ENCODE measurements at places on chromosomes 13 and 19.

DNA sequence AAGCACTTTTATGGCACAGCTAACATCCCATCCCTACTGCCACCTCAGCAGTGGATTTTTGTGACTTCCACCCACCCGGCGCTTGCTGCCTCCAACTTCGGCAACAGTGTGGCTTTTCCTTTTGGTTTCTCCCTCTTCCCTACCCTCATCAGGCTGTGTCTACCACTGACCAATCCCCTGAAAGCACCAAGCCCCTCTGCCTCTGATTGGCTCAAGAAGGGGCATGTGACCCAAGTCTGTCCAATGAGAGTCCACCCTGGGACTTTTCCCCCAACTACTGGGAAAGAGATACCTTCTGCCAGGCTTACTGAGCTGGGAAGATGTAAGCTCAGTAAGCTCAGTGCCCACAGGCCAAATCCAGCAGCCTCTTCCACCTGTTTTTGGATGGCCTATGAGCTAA, 5.8 kb downstream of the SMIM7 start:
- no peak for DNase-seq

DNA sequence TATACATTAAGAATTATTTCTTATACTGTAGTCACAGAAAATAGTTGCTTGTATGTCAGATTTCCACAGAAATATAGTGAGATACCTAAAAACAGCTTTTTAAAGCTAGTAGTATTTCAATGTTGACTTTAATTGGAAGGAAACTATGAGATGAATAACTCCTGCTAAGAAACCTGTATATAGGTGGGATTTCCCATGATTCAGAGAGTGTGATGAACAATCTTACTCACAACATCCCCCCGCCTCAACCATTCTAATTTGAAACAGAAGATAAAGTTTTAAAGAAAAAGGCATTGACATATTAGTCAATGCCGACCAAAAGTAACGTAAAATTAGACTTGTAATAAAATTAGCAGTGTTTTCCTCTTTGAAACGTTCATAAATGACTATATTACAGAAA, 1.4 kb upstream of the MIR17HG start:
- DNase-seq, result no peak

DNA sequence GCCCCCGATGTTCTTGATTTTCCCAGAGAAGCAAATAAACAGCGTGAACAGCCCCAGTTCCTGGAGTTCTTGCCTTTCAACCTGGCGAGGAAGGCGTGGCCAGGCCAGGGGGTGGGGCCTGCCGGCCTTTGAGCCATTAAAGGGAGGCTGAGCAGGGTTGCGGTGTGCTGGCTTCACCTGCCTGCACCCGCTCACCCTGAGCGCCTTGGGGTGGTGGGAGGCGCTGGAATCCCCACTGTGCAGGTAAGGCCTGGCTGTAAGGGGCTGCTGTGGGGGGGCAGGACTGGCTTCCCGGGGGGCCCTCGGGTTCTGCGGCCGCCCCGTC, 2.7 kb upstream of the MISP start:
- no peak for DNase-seq

GRCh38 chr19:48674216-48674809, 1.5 kb upstream of the NTN5 start:
- DNase-seq, result no peak

GRCh38 chr13:59915252-59915651, 248.5 kb downstream of the DIAPH3 start:
- no peak for DNase-seq

- DNase-seq, result no peak
Measured at GRCh38 chr13:82412749-82413148, 1469.5 kb downstream of the SLITRK1 start.

DNA sequence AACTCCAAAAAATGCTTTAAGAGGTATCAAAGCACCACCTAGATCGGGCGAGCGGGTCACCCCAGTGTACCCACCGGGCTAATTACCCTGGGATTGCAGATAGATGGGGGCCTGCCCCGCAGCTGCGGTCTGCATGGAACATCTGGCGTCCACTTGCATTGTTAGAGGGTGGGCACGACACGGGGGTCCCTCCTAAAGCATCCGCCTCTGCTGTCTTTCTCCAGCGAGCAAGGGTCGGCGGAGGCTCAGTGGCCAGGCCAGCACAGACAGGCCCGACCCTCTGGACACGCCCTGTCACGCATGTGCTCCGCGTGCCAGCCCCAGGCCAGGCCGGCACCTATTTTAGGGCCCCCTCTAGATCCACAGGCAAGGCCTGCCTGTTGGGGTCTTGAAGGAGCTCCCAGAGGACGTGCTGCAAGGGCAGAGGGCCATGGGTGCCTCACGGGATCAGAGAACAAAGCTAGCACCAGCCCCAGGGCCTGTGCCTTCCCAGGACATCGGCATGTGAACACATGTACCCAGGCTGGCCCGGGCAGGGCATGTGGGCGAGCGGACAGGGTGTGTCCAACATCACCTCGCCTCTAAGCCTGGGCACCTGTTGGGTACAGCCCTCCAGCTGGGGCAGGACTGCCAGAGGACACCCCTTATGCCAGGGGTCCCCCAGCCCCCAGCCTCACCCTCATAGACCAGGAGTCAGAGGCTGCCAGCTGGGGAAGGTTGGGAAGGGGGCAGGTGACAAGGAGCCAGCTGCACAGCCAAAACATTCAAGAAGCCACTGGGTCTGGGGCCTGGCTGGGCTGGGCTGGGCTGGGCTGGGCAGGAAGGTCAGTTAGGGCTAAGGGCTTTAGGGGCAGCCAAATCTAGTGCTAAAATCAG, 35.6 kb upstream of the NANOS3 start:
- DNase-seq, result no peak

GRCh38 chr19:58570770-58571574, 2.2 kb downstream of the MZF1 start:
- DNase-seq, result no peak

GRCh38 chr13:91145571-91146205, 201.8 kb upstream of the MIR17HG start:
- DNase-seq, result no peak

- peak; percentile 73 for DNase-seq
Measured at GRCh38 chr19:42140125-42140754, 8.0 kb upstream of the POU2F2 start.

GRCh38 chr19:32418155-32418554, 12.6 kb downstream of the DPY19L3 start:
- no peak for DNase-seq

DNA sequence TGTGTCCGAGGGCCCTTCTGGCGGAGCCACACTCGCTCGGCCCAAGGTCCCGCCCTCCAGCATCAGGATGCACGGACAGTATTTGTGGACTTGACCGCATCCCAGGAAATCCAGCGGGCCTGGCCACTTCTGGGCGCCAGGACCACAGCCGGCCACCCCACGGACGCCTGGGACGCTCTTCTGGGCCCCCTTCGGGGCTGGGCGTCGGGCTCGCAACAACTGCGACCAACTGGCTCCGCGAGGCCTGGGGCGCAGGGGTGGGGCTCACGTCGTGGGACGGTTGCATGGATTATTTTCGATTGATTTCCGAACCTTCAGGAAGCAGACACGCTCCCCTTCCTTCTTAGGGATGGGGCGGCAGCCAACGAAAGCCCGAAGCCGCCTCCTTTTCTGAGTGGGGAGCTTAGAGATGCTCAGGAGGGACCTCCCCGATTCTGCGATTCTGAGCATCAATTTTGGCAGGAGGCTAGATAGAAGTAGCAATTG, 521 bp upstream of the NUP58 start:
- DNase-seq, result no peak

DNA sequence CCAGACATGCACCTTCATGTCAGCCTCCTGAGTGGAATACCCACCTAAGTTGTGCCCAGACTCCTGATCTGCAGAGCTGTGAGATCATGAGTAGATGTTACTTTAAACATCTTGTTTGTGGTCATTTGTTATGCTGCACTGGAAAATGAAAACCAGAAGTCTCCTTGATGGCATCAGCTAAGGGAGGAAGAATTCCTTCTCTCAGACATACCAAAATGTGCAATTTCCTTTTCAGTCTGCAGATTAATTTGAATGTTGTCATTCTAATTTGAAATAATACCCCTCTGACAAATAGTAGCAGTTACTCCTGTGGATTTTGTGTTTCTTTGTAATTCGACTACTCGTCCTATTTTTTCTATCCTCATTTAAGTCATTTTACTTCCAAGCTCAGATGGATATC, 59.3 kb downstream of the ITGBL1 start:
- DNase-seq, result peak; percentile 64

GRCh38 chr19:17703824-17704463, 15.3 kb upstream of the MAP1S start:
- DNase-seq, result peak; percentile 70

DNA sequence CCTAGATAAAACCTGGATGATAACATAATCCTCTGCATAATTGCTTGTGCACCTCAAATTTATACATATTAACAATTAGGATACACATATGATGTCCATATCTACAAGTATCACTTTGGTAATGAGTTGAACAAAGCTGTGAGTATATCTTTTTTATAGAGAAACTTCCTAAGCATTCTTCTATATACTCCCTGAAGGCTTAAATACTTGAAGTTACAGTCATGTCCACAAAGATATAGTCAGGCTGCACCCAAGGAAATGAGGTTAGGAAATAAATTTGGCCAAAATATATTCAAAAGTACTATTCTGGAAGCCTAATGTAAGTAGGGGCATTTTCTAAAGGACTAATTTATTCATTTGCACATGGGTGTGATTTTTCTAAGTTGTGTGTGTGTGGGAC, 761.5 kb downstream of the PCDH9 start:
- DNase-seq, result no peak

DNA sequence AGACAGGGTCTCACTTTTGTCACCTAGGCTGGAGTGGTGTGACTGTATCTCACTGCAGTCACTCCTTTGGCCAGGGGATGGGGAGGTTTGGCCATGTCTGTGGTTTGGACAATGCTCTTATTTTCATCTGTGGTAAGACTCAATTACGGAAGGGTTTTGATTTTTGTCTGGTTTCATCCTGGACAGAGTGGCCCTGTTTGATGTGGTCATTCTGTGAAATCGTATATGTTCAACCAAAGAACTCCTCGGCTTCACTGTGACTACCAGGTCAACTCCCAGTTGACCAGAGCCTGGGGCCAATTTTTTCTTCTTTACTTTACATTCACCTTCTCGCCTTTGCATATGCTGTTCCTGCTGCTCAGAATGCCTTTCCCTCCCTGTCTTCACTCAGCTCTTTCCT, 6.8 kb upstream of the CCDC124 start:
- DNase-seq, result no peak

GRCh38 chr19:14555918-14556661, 15.8 kb downstream of the NDUFB7 start:
- DNase-seq, result peak; percentile 73

- no peak for DNase-seq
Measured at GRCh38 chr19:7596211-7596937, 711 bp downstream of the CAMSAP3 start.

DNA sequence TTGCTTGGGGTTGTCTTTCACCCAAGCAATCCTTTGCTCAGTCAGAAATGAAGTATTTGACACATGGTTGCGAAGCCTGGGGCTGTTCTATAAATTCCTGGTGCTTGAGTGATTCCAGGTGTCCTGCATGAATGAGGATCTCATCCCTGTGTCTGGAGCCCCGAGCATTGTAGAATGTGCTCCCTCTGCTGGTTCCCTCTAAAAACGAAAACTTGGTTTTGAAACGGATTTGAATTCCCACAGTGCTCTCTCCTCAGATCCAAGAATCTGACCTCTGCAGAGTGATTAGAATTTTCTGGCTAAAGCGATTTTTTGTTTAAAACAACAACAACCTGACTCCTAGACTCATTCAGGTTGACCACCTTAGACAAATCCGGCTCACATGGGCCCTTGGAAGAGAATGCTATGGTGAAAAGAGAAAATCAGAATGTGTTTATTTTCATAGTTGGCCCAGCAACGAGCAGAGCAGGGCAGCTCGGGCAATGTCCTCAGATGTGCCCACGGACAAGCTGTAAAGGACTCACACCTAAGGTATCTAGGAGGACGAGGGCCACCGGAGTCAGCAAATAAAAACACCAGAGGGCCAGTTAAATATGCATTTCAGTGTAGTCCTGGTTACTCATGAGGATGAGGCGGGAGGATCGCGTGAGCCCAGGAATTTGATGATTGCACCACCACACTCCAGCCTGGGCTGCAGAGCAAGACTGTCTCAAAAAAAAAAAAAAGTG, 8.7 kb upstream of the ATP12A start:
- DNase-seq, result peak; percentile 90

GRCh38 chr13:114122127-114122511, 10.3 kb downstream of the RASA3 start:
- DNase-seq, result no peak

DNA sequence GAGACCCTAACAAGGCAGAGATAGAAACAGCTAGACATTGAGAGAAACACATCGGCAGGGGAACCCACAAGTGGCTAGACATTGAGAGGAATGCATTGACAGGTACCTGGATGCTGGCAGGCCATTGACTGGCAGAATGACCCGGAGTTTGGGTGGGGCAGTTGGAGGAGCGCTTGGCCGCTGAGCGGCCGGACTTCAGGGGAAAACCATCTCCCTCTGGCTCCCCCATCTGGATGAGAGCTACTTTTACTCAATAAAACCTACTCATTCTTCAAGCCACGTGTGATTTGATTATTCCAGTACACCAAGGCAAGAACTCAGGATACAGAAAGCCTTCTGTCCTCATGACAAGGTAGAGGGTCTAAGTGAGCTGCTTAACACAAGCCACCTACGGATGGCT, 473.4 kb downstream of the SLITRK5 start:
- no peak for DNase-seq

DNA sequence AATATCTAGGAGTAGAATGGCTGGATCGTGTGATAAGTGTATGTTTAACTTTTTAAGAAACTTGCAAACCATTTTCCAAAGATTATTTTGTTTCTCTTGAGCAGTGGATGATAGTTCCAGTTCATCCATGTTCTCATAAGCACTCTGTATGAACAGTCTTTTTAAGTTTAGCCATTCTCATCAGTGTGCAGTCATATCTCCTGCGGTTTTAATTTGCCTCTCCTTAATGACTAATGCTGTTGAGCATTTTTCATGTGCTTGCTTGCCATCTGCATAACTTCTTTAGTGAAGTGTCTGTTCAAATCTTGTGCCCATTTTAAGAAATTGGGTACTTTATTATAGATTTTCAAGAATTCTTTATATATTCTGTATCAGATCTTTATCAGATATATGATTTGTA, 58.6 kb downstream of the WASF3 start:
- peak; percentile 37 for DNase-seq

GRCh38 chr13:112132619-112133018, 65.7 kb downstream of the SOX1 start:
- DNase-seq, result no peak

GRCh38 chr13:48278806-48279205, 24.7 kb upstream of the RB1 start:
- no peak for DNase-seq

- no peak for DNase-seq
Measured at GRCh38 chr13:73336773-73337172, 278.0 kb downstream of the KLF5 start.

- DNase-seq, result peak; percentile 66
Measured at GRCh38 chr13:49351871-49352270, 92.0 kb downstream of the CAB39L start.

GRCh38 chr13:94761407-94761806, 49.1 kb upstream of the SOX21 start:
- no peak for DNase-seq

DNA sequence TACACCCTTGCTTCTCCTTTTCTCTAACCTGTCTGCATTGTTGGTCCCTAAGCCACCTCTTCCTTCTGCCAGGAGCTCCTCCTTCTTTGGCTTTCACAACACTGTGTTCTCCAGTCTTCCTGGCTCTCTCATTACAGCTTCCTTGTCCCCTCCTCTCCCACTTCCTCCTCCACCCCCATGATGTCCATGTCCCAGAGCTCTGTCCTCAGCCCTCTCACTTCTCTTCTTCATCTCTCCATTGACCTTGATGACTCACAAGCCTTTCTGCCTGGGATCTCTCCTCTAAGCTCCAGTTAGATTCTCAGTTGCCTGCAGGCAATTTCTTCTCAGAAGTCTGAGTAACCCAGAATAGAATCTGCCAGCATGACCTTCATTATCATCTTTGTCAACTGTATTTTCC, 100.3 kb upstream of the WASF3 start:
- DNase-seq, result peak; percentile 9

All from iris pigment epithelial cell (primary cell).